ENCODE measurements at places on chromosomes 1 and 21.

DNA sequence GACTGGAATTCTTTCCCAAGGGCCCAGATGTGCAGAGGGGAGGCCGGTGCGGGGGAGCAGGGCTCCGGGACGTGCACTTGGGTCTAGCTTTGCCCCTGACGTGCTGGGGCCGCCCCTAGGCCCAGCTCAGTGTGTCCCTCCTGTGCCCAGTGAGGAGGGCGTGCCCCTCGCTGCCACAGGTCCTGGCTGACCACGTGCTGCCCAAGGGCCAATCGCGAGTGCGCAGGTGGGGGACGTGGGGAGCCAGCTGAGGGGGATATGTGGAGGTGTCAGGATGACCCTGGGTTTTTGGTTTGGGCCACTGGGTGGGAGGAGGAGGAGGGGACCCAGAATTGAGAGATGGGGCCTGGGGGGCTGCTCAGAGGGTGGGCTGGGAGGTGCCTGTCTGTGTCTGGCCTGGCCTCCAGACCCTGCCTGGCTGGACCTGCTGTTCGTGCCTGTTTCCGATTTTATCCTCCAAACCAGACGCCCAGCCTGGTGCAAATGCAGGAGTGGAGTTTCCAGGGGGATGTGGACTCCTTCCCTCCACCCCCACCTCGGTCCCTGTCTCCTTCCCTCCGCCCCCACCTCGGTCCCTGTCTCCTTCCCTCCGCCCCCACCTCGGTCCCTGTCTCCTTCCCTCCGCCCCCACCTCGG is 6.1 kb upstream of the RNF223 start:
- peak; percentile 26 for DNase-seq

GRCh38 chr1:30385246-30385995 is 338.0 kb downstream of the MATN1 start:
- no peak for DNase-seq

DNA sequence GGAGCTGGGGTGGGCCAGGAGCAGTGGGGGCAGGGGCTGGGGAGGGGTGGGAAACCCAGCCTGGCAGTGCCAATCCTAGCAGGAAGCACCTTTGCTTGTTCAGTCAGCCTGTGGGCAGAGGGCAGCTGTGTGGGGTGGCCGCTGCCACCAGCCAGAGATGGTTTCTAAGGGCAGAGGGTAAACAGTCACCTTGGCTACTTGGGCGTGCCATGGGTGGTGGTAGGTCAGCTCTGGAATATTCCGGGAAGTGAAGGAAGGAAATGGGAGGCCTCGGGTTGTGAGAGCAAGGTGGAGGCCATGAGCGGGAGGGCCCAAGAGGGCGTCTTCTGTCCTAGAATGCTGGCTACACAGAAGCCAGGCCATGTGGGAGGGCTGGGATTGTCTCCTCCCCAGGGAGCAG is 20.7 kb upstream of the WNT4 start:
- no peak for DNase-seq

- DNase-seq = no peak
Measured at GRCh38 chr1:64162151-64162550, 41.3 kb upstream of the UBE2U start.

Measured in activated CD8-positive, alpha-beta memory T cell treated with anti-CD3 and anti-CD28 coated beads, Interleukin-2, amount 50 U/mL, for 4 hours (primary cell).